ENCODE measurements at places on chromosomes 2 and 18.

GRCh38 chr18:26432651-26433424 lies 115.5 kb downstream of the KCTD1 start:
- no peak for DNase-seq

DNA sequence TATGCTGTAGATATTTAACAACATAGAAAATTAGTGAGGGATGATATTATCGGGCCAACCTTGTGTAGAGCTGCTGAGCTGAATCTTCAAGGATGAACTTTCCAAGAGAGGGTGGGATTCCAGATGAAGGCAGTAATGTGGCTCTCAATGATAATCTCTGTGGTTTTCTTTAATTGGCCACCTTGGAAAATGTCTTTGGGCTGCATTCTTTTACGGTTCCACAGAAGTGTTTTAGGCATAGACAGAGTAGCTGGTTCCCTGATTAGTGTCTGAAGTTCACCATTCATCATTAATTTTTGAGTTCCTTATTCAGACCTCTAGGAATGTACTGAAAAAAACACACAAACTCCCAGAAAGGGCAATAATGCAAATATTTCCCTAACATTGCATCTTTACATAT lies 1566.9 kb upstream of the PIK3C3 start:
- DNase-seq: no peak

DNA sequence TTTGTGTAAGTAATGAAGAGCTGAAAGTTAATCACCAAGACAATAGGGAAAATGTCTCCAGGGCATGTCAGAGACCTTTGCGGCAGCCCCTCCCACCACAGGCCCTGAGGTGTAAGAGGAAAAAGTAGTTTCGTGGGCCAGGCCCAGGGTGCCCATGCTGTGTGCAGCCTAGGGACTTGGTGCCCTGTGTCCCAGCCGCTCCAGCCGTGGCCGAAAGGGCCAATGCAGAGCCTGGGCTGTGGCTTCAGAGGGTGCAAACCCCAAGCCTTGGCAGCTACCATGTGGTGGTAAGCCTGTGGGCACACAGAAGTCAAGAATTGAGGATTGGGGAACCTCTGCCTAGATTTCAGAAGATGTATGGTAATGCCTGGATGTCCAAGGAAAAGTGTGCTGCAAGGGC lies 52.5 kb downstream of the CENPO start:
- no peak for DNase-seq

DNA sequence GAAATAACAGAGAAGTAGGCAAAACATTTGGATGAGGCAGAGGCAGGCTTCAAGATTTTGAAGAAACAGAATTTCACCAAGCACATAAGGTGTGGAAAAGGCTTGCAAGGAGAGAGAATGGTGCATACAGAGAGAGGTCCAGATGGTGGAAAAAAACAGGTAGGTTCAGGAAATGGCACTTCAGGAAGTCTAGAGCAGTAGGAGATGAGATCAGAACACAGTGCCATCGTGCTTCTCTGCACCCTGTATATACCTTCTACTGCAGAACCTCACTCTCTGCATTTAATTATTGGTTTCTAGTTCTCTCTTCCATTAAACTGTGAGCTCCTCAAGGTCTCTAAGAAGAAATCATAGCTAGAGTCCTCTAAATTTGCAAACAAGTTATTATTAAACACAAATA lies 2.4 kb downstream of the PAIP2B start:
- DNase-seq: no peak

DNA sequence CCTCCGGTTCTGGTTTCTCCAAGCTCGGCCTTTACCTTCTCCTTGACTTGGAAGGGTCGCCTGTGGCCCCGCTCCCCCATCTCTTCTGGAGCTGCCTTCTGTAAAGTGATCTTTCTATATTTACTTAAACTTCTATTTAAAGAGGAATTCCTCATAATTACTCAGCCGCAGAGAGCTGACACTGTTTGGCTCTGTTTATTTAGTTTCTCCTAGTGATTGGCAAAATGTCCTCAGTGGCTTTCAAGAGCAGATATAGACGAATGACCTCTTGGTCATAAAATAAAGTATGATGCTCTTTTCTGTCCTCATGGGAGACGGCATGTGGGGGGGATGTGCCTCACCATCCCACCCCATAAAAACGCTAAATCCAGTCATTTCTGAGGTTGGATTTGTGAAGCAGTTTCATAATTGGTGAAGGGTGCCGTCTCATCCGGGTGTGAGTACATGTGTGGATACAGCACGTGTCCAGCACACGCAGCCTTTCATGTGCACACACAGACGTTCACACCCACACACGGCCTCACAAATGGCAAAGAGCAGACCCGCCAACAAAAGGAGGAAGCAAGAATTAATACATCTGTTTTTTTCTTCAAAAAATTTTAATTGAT lies 43.4 kb upstream of the SMAD7 start:
- peak; percentile 58 for DNase-seq

- DNase-seq: no peak
Measured at GRCh38 chr2:2810504-2810903, 479.4 kb upstream of the MYT1L start.

- peak; percentile 43 for DNase-seq
Measured at GRCh38 chr2:144211826-144212225, 308.1 kb downstream of the ZEB2 start.

GRCh38 chr2:187567126-187567525 lies 12.9 kb upstream of the TFPI start:
- DNase-seq: no peak

DNA sequence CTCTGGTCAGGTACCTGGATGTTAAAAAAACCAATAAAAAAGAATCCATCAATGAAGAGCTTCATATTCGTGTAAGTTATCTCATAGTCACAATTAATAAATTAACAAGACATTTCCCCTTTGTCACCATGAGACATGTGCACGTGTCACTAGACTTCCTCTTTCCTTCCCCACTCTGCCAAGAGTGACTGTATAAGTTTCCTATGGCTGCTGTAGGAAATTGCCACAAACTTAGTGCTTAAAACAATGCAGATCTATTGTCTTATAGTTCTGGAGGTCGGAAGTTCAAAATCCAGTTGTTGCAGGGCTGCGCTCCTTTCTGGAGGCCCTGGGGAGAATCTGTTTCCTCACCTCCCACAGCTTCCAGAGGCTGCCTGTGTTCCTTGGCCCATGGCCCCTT lies 35.8 kb downstream of the SLC9A4 start:
- DNase-seq: no peak

- peak; percentile 13 for DNase-seq
Measured at GRCh38 chr2:230068651-230069055, at the start of gene SLC16A14. Gene SLC16A14, minus strand, starts transcription at chr2:230068924. Its CDS starts 9,572 bp downstream, at chr2:230059352.

- no peak for DNase-seq
Measured at GRCh38 chr18:69659142-69659651, 258.5 kb downstream of the DOK6 start.

DNA sequence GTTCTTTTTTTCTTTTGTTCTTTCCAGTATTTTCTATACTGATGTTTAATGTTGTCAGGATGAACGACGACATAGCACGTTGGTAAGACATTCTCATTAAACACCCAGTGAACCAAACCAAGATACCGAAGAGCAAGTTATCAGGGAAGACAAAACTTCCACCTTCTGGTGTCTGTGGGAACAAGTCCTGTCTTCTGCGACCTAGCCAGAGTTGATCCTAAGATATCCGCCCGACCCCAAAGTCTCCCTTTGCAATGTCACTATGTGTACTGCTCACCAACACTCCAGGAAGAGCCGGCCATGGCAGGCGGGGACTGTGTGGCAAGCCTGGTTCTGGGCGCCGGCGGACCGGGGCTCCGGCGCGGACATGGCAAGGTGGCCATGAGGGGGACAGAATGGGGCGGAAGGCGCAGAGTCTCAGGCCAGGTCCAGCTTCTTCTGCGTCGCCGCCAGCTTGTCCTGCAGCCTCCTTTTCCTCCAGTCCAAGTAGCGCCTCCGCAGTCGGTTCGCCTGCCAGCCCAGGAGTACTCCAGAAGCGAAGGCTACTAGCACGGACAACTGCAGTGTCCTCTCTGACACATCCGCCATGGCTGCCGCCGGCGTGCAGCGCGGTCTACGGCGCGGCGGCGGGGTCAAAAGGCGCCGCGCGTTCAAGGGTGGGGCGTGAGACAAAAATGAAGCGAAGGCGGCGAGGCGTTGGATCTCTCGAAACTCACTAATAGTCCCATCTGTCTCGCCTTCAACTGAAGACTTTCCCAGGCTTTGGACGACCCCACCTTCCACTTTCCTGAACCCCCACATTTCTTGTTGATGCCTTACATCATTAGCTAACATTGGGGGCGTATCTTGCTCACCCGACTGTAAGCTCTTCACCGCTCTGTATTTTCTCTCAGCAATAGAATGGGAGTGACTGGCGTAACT lies at the start of gene MTLN:
TSS of gene MTLN (minus strand) at position 610 of the 921 bp plus-strand sequence. CDS start at position 588, 22 bp downstream.
- peak; percentile 83 for DNase-seq

- DNase-seq: no peak
Measured at GRCh38 chr2:111068435-111069058, 52.2 kb upstream of the BCL2L11 start.

DNA sequence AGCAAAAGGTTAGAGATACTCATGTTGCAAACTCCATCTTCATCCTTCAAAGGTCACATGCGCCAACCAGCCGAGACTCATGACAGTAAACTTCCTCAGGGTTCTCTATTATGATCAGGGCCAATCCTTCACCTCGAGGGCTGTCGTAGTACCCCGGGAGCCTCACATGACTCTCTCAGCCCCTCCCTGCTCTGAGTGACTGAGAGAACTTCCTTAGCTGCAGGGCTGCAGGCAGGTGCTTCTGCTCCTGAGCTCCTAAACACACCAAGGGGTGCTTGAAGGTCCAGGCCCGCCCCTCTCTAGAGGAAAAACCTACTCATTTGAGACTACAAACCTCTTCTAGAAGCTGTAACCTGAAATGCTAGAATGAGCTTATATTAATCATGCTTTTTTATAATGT lies 48.2 kb downstream of the LONRF2 start:
- DNase-seq: no peak

- no peak for DNase-seq
Measured at GRCh38 chr2:59939236-59939635, 614.2 kb downstream of the BCL11A start.

DNA sequence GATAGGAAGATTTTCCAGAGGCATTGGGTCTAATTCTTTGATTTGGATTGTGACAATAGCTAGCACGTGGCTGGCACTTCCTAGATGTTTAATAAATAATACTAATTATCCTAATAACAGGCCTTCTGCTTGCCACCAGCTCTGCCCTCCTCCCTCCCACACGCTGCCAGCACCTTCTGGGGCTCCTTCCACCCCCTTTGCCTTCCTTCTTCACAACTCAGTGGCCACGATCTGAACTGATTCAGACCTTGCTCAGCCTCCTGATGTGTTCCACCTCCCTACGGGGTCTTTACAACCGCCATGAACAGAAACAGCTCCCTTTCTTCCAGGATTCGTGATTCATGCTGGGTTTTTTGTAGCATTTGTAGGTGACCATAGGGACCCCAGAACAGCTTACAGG lies 310.3 kb upstream of the HS6ST1 start:
- DNase-seq: no peak

GRCh38 chr2:159396799-159397198 lies 110.3 kb upstream of the WDSUB1 start:
- no peak for DNase-seq

All from myocyte (in vitro differentiated cells).